ENCODE measurements at places on chromosomes 13 and 19. TPM values are rescaled to one million over a fixed set of nuclear protein-coding genes. Genes with fewer than 3 reads are reported as not detected.

DNA sequence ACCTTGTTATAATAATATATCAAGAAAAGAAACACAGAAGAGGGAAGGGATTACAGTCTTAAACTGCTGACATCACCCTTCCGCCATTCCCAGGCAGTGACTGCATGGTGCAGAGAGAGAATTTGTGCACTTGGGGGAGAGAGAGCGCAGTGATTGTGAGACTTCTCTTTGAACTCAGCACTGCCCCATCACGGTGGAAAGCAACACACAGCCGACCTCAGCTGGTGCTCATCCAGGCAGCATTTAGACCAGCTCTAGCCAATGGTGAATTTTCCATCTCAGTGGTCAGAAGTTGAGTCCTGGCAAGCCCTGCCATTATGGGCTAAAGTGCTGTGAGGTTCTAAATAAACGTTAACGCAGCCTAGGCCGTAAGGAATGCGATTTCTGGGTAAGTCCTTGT lies 1681.5 kb downstream of the EFNB2 start:
- no peaks in the 10 kb centered on the region for H3K4me1 ChIP-seq
- no peak overlapping the region for H3K27ac ChIP-seq
- no peak overlapping the region for H3K4me3 ChIP-seq
- no peaks in the 10 kb centered on the region for H3K36me3 ChIP-seq
- no peaks in the 10 kb centered on the region for H3K27me3 ChIP-seq

- no peak overlapping the region for H3K4me3 ChIP-seq
- H3K27me3 ChIP-seq: no peaks in the 10 kb centered on the region
- H3K27ac ChIP-seq: no peak overlapping the region
- H3K4me1 ChIP-seq: no peaks in the 10 kb centered on the region
- no peaks in the 10 kb centered on the region for H3K36me3 ChIP-seq
- DNase-seq: no peak
These were observed 4.8 kb downstream of the CIB3 start for GRCh38 chr19:16168465-16169081.

DNA sequence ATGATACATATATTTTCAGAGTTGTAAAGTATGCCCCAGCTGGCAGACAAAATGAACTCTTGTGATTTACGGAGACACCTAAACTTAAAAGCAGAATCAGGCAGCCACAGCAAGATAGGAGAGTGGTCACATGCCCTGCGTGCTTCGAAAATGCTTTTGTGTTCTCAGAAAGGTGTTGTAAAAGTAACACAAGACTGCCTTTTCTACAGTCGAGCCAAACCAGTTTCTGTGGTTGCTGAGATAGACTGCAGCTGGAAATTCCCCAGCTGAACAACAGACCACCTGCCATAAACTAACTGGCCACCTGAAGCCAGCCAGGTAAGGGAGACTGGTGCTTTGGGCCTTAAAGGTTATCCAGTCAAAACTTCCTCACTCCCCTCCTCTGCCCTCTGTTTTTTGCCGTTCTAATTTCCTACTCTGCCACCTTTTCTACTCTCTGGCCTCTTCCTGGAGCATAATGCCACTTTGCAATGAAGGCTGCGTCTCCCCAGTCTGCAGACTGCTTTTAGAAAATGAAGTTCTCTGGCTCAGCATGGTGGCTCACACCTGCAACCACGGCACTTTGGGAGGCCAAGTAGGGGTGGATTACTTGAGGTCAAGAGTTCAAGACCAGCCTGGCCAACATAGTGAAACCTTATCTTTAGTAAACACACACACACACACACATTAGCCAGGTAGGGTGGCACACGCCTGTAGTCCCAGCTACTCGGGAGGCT lies 381.2 kb upstream of the SLITRK1 start:
- H3K27ac ChIP-seq: no peak overlapping the region
- no peak overlapping the region for H3K4me3 ChIP-seq
- no peaks in the 10 kb centered on the region for H3K27me3 ChIP-seq
- H3K36me3 ChIP-seq: no peaks in the 10 kb centered on the region
- H3K4me1 ChIP-seq: no peaks in the 10 kb centered on the region

DNA sequence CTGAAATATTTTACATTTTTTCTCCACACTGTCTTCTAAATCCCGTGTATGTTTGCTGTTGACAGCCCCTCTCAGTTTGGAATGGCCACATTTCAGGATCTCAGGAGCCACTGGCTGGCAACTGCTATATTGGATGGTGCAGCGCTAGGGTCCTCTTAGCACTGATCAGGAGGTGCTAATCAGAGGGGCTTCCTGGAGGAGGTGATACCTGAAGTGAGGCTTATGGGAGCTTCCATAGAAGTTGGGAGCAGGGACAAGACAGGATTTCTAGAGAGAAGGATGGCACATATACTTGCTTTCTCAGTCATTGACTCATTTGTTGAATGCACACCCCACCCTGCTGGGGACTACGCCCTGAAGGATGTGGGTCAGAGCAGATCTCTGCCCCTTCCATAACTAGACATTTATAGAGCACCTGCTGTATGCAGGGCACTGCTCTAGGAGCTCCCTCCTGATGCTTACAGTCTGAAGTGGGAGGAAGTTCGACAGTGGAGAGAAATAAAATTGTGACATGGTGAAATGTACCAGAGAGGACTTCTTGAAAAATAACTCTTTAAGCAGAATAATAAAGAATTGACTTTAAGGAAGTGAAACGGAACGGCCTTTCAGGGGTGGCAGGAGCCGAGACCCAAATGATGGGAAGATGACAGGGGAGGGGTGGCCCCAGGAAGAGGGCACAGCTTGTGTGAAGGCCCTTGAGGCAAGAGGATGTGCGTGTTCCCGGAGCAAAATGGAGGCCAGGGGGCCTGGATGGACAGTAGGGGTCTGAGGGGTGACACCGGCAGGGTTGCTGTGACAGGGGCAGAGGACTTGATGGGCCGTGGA lies 13.1 kb downstream of the AP2A1 start:
- H3K27me3 ChIP-seq: no peaks in the 10 kb centered on the region
- DNase-seq: no peak
- peaks cover 17% of the 10 kb centered on the region for H3K36me3 ChIP-seq
- no peak overlapping the region for H3K4me3 ChIP-seq

DNA sequence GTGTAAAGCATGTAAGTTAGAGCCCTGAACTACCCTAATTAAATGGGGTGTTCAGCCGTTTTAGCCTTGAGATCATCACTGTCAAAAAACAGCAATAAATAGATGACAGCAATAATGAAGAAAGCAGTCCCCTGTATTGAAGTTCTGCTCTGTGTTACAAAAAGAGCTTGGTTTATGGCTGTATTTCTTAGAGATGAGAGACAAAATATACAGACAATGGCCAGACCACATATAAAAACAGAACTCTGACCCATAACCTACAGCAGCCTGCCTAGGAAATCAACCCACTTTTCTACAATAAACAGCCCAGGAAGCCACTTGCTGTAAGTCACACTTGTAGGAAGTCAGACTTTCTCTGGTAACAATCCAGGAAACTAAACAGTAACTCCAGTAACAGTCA lies 10.8 kb downstream of the IGFL3 start:
- H3K27me3 ChIP-seq: peaks cover 34% of the 10 kb centered on the region
- H3K36me3 ChIP-seq: no peaks in the 10 kb centered on the region
- no peak for DNase-seq

Gene FCGBP
- 1.0 TPM for total RNA-seq

DNA sequence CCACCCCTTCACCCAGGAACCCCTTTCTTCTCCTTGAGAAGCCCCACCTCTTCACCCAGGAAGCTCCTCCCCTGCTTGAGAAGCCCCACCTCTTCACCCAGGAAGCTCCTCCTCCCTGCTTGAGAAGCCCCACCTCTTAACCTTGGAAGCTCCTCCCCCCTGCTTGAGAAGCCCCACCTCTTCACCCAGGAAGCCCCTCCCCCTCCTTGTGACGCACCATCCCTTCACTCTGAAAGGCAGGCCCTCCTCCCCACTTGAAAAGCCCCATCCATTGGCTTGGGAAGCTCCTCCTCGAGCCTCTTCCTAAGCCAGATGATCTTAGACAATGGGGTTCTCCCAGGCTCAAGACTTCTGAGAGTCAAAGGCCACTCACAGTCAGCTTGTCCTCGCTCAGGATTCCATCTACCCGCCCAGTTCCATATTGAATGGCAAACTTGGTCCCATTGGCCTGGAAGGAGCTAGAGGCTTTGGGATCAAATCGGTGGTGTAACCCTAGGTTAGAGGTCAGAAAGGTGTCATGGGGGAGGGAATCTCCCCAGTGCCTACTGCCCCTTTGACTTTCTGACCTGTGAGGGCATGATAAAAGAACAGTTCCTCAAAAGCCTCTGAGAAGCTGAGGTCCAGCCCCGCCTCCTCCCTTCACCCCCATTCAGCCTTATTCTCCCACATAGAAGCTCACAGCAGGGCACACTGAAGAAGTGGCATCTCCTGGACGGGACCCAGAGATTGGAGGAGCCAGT lies 4.0 kb downstream of the NAPSA start:
- no peak overlapping the region for H3K4me3 ChIP-seq
- peaks cover 8% of the 10 kb centered on the region for H3K36me3 ChIP-seq
- H3K27me3 ChIP-seq: peaks cover 15% of the 10 kb centered on the region
- H3K27ac ChIP-seq: no peak overlapping the region
- peaks cover 4% of the 10 kb centered on the region for H3K4me1 ChIP-seq
- DNase-seq: no peak
